Inflammatory macrophage (primary cell): ENCODE measurements at places on chromosomes 12 and 14.
A peak's percentile ranks its signal among the peaks of the same experiment; 100 is the strongest.

DNA sequence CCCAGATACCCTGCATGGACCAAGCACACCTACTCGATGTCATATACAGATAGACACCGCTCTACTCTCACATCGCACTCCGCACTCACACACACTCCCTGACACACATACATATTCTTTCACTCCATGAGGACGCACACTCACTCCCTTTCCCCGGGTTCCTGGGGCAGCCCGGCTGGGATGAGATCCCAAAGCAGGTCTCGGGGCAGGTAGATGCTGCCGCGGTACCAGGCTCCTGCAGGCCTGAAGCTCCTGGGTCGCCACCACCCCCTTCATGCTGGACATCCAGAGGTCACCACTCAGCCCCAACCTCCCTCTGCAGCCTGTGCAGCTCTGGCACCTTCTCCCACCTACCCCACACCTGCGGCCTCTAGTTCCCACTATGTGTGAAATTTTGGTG is 2.3 kb downstream of the C1QL4 start:
- DNase-seq: no peak

DNA sequence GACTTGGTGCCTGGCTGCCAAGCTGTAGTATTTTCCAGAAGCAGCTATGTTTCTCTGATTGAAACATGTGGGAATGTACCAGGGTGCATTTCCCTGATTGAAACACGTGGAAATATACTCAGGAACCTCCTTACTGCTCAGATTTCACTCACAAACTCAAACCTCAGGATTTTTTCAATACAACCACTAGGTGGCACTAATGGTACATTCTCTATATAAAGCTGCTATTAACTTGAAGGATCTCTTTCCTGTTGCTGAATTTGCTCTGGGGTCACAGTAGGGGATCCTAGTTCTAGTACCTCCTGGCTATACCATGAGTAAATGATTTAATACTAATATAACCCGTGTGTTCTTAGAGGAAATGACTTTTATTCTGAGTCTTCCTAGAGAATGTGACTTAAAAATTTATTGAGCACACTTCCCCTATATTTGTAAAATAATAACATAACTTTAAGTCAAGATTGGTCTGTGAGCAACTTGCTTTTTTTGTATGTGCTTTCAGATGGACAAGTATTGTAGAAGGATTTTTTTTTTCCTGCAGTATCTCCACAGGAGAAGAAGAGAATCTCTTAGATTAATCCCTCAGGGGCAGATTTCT is 173.8 kb upstream of the MIS18BP1 start:
- DNase-seq: peak; percentile 40

DNA sequence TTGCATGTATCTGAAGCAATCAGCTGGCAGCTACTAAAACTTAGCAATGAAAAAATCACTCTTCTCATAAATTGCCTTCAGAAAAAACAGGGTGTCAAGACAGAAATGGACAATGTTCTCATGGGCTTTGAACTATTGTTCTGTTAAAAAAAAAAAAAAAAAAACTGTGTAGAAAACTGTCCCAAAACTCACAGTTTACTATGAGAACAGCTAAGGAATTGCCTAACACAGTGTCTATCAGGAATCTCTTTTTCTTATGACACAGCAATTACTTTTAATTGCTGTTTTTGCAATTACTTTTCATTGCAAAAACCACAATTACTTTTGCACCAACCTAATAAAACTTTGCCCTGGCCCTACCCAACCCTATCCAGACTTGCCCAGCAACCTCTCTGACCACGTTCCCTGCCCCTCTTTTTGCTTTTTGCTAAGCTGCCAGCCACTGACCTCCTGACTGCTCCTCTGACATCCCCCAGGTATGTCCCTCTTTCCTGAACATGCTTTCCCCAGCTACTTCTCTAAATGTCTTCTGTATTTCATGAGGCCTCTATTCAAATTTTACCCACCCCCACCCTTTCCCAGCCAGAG is 68.0 kb upstream of the SLCO1C1 start:
- no peak for DNase-seq

- no peak for DNase-seq
Measured at GRCh38 chr12:31316891-31317290, 9.1 kb downstream of the SINHCAF start.

- no peak for DNase-seq
Measured at GRCh38 chr14:41960281-41960680, 353.6 kb downstream of the LRFN5 start.

GRCh38 chr12:109696485-109697269 is 16.9 kb upstream of the FAM222A start:
- no peak for DNase-seq

DNA sequence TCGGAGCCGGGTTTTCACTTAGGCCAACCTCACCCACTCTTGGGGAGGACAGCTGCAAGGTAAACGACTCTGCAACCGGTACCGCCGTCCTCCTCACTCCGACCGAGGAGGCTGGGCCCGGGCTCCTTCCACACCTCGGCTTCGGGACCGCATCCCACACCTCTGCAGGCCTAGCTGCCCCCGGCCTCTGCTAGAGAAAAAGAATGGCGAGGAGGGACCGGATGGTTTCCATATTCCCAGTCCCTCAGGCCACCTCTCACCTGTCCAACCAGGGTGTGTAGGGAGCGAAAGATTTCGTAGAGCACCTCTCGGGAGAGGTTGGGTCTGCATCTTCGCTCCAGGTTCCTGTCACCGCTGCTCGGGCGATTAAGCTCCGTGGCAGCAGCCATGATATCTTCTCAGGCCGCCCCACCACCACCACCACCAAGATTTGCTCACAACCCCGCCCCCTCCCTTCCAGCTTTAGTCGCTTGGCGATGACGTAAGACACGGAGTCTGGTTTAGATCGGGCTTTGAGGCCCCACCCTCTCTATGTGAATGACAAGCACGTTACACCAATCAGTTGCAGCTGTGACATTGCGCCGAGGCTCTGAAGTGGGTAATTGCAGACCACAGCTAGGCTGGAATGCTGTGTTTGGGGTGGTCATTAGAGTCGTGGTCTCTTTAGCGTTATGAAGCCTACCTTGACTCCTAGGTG is at the start of gene MBIP:
Gene MBIP (minus strand): TSS at position 438 of the 697 bp plus-strand sequence. CDS start 49 bp downstream, at position 389.
- DNase-seq: peak; percentile 96

DNA sequence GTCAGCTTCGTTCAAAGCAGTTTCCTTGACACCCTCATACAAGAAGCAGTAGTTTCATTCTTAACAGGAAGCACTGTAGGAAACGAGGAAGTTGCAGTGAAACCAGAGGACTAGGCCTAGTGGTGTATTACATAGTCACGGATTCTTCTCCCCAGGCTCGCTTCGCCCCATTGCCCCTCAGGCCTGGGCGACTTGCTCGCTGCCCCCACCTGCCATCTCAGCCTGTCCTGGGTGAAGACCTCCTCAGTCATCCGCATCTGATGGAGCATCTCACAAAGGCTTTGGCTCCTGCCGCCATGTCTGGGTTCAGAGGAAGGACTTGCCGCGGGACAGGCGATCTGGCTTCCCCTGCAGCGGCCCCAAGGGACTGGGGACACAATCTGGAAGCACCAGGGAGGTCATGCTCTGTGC is 93.5 kb downstream of the LMNTD1 start:
- DNase-seq: peak; percentile 71

DNA sequence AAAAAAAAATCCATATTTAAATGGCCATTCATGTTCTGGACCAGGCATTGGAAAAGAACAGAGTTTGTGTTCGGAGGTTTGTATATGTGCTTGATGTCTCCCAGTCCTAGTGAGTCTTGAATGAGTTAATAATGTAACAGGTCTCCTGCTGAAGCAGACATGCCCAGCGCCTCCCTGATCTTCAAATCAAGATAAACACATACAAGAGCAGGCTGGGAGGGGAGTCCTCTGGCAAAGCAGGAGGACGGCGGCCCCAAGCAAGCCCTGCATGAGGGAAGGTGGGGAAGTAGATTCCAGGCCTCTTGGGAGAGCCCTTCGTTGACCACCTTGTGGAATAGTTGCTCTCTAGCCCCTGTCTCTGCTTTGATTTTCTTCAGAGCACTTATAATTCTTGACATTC is 156.3 kb downstream of the ZFP36L1 start:
- no peak for DNase-seq

- DNase-seq: peak; percentile 15
Measured at GRCh38 chr12:65695113-65695865, 129.0 kb upstream of the HMGA2 start.

- DNase-seq: no peak
Measured at GRCh38 chr12:128425666-128426331, 158.8 kb downstream of the TMEM132C start.

GRCh38 chr12:90621927-90622326 is 333.0 kb downstream of the CCER1 start:
- no peak for DNase-seq

GRCh38 chr12:92730758-92731157 is 28.0 kb downstream of the PLEKHG7 start:
- DNase-seq: no peak

GRCh38 chr12:21542403-21542802 is 16.3 kb downstream of the SPX start:
- no peak for DNase-seq

- DNase-seq: no peak
Measured at GRCh38 chr14:36467332-36467731, 52.7 kb downstream of the NKX2-1 start.

GRCh38 chr12:131618303-131618658 is 92.6 kb upstream of the SFSWAP start:
- DNase-seq: no peak

GRCh38 chr12:133202493-133203343 is 21.4 kb downstream of the ZNF268 start:
- DNase-seq: no peak

- no peak for DNase-seq
Measured at GRCh38 chr14:29584992-29585391, 342.7 kb downstream of the PRKD1 start.

GRCh38 chr14:38404616-38405015 is 148.7 kb upstream of the CLEC14A start:
- no peak for DNase-seq

DNA sequence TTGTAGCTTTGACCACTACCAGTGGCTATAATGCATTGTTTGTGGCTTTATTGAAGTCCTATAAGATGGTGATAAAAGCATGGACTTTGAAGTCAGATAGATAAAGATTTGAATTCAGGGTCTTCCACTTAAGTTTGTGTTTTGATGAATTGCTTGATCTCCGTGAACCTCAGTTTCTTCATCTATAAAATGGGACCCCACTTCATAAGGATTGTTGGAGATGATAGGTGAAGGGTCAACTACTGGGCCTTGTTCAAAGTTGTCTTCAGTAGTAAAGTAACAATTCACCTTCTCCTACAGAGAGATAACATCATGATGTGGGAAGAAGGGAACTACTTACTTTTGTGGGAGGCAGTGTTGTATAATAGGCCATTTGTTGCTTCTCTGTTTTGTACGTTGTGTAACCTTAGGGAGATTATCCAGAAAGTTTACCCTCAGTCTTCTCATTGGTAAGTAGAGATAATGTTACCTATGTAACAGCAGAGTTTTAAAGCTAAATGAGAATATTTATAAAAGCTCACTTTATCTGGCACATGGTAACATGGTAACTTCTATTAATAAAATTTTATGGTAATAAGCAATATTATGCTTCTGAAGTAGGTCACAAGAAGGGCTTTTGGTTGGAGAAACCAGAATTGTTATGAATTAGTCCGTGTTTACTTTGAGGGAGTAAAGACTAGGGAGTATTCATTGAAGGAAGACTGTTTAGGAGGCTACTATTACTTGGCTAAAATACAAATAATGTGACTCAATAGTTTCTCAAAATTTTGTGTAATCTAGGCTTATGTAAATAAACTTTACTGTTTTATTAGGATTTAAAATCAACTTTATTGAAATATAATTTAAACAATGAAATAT is 15.1 kb downstream of the ADIPOR2 start:
- peak; percentile 41 for DNase-seq

GRCh38 chr14:44428231-44428945 is 78.7 kb downstream of the FSCB start:
- DNase-seq: no peak

DNA sequence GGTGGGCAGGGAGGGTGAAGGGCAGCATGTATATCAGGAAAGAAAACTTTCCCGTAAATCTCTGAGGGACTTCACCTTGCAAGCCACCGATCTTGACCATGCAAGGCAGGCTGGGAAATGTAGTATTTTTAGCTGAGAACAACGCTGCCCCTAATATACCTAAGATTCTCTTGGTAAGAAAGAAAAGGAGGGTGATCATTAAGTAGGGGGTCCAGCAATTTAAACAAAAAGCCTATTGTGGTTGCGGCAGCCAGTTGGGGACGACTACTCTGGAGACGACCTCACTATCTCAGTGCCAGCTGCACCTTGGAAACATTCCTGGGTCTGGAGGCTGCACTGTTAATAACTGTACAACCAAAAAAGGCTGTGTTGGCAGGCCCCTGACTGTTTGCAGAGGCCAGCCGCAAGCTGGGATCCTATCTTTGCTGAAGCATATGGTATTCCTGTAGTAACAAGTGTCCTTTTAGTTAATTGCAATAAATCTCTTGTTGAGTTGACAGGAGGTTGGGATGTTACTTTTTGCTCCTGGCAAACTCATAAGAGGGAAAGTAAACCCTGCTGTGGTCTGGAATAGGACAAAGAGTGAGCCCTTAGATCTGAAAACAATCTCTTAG is 6.4 kb downstream of the APOLD1 start:
- no peak for DNase-seq

- no peak for DNase-seq
Measured at GRCh38 chr12:64580681-64581080, 29.6 kb upstream of the RASSF3 start.

GRCh38 chr12:109307051-109307450 is 2.0 kb downstream of the FOXN4 start:
- no peak for DNase-seq

- DNase-seq: no peak
Measured at GRCh38 chr12:100661300-100661951, 87.9 kb downstream of the GAS2L3 start.

DNA sequence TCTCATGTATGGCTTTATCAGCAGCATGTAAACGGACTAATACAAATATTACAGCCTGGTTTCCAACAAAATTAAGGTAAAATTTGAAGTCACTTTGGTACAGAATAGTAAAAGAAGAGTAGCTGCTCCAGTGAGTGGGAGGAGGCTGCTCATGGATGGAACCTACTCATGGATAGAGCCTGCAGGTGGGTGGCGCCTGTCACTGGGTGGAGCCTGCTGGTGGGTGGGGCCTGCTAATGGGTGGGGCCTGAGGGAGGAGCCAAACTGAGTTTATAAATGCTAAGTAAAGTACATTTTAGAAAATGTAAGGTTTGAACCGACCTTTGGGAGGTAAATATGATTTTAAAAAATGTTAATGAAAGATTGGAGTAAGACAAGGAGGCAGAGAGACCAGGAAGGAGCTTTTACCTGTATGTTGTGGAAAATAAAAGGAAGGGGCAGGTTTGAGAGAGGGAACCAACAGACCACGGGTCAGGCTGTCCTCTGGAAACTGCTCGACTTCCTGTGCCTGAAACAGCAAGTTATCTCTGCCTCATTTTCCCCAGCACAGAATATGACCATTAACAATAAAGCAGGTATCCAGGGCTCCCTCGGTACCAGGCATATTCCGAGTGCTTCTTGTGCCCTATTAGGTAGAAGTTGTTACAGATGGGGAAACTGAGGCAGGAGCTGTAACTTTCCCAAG is 55.9 kb upstream of the SEL1L start:
- DNase-seq: no peak

DNA sequence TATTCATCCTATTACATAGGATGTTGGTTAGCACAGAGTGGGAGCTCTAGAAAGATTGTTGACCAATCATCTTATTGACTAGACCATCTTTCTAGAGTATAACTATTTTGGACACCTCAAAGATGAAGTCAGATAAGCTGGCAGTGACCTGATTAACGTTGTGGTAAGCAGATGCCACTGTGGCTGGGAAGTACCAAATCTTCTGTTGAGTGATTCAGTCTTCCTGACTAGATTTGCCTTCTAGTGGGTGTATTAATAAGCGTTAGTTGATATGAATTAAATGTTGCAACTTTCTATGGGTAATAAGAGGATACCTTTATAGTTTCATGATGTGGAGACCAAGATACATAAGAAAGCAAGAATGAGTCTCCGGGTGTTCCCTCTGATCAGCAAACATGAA is 51.2 kb upstream of the HELB start:
- no peak for DNase-seq
